ENCODE measurements at places on chromosomes 2 and 18.

DNA sequence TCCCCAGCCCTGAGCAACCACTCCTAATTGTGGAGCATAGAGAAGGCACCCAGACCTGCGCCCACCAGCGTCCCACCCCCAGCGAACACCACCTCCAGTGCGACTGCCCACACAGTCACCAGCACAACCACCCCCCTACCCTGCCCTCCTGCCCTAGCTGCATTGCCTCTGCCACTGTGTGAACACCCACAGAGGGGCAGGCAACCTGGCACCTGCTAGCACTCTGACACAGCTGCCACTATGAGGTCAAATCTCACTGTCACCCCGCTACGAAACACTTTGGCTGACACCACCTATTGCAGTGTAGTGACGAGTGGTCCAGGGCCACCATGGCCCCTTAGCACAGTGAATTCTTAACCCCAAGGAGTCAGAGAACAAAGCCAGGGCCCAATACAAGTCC, 14.1 kb upstream of the EIF2AK3 start:
- no peak for DNase-seq

- DNase-seq, result no peak
Observed at GRCh38 chr18:28018351-28018750, 158.6 kb downstream of the CDH2 start.

GRCh38 chr18:52442686-52443085, 102.7 kb downstream of the DCC start:
- no peak for DNase-seq

GRCh38 chr2:169803480-169803879, 4.8 kb downstream of the SSB start:
- no peak for DNase-seq

GRCh38 chr2:228771315-228771714, 499.8 kb downstream of the PID1 start:
- no peak for DNase-seq

Data from stimulated activated CD4-positive, alpha-beta T cell treated with anti-CD3 and anti-CD28 coated beads, Interleukin-12 subunit alpha, Interleukin-12 subunit beta, amount 100 ng/mL, for 4 hours (primary cell).